Choroid plexus epithelial cell (primary cell): ENCODE measurements at places on chromosomes 6 and 20.
A peak's percentile ranks its signal among the peaks of the same experiment; 100 is the strongest.

GRCh38 chr6:56551409-56552120, 91.1 kb downstream of the DST start:
- no peak for DNase-seq

DNA sequence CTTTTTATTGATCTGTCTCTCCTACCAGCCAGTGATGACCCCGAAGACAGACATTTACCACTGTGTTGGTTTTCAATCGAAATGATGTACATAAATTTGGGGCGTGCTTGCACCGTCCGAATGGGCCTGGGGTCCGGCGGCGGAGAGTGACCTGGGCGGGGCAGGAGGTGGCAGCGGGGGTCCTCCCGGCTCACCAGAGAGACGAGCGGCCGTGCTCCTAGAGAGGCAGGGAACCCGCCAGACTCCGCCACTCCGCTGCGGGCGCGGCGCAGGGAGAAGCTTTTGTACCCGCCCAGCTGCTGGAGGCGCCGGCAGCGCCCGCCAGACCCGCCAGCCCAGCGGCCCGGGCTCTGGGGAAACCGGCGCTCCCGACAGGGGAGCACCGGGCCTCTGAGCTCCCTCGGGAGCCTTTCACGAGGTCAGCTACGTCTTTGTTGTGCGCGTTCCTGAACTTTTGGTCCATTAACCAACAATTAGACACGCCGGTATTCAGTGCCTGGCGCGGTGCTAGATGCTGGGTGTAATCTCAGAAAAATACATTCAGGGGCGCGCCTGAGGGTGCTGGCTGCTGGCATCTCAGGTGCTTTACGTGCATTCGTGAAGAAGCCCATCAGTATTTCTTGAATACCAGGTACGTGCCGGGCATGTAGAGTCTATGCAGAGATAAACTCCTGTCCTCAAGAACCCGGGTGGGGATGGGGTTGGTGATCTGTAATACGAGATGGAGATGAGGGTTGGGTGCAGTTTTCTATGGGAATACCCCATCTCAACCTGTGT, at the start of gene PGBD1:
Gene PGBD1 (plus strand): TSS at position 285 of the 777 bp plus-strand sequence. CDS start 2,242 bp downstream, outside the sequence.
- DNase-seq, result peak; percentile 78

DNA sequence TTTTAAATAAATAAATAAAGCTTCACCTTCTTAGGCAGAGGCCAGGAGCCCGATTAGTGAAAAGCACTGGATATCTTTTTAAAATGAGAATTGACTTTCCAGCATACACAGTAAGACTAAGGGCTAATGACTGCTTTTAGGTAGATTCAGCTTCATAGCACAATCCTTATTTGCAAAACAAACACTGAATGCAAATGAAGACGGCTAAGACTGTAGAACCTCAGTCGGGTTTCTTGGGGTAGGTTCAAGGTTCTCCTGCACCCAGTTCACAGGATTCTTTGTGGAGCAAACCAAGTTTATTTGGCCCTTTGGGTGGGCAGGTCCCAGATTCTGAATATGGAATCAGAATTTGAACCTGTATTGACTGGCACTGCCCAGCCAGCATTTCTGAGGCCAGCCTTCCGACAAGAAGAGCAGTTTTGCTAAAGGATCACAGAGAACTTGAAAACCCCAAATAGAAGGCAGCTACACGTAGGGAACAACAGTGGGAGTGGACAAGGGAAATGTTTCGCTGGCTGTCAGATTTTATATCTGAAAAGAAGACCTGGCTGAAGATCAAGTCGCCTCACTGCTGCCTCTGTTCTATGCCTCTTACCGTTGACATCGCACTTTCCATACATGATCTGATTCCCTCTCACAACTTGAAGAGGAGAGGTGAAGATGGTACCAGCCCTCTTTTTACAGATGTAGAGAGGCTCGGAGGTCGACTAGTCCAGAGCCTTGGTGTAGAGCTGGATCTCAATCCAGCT, 8.2 kb downstream of the TRERF1 start:
- DNase-seq, result no peak

- DNase-seq, result no peak
Measured at GRCh38 chr6:53628354-53629119, 37.0 kb downstream of the KLHL31 start.

- no peak for DNase-seq
Measured at GRCh38 chr20:34978092-34978744, 22.6 kb downstream of the MYH7B start.

DNA sequence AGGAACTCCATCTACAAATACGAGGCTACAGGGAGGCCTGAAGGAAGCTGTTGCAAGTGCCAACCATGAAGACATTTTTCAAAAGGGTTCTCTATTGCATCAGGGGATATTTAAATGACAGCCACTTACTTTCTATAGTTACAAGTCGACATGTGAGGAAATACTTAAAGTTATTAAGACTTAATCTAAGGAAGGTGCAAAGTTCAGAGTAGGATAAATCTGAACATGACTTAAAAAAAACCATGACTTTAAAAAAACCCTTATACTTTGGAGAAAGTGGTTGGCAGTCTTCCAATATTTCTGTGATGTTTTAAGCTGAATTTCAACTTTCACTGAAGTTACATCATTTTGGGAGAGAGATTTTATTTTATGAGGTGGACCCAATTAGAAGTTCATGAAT, 56.3 kb upstream of the EMILIN3 start:
- peak; percentile 54 for DNase-seq

- peak; percentile 81 for DNase-seq
Measured at GRCh38 chr6:33075568-33076405, at the start of gene HLA-DPB1. Gene HLA-DPB1 (plus strand): TSS chr6:33075990. CDS start chr6:33076042, 52 bp downstream.

DNA sequence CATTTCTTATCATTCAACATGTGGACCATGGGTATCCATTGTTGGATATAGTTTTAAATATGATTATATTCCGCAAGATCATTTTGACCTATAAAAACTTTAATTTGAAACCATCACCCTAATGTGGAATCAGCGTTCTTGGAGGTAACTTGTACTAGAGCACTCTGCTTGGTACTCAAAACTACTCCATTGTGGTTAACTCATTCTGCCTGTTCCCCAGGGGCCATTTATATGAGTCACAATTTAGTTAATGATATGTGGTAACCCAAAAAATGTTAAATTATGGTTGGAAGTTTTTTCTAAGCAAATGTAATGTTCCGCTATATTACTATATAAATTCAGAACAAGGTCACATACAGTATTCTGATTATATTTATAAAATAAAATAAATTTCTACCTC, 109.3 kb downstream of the TRDN start:
- no peak for DNase-seq

DNA sequence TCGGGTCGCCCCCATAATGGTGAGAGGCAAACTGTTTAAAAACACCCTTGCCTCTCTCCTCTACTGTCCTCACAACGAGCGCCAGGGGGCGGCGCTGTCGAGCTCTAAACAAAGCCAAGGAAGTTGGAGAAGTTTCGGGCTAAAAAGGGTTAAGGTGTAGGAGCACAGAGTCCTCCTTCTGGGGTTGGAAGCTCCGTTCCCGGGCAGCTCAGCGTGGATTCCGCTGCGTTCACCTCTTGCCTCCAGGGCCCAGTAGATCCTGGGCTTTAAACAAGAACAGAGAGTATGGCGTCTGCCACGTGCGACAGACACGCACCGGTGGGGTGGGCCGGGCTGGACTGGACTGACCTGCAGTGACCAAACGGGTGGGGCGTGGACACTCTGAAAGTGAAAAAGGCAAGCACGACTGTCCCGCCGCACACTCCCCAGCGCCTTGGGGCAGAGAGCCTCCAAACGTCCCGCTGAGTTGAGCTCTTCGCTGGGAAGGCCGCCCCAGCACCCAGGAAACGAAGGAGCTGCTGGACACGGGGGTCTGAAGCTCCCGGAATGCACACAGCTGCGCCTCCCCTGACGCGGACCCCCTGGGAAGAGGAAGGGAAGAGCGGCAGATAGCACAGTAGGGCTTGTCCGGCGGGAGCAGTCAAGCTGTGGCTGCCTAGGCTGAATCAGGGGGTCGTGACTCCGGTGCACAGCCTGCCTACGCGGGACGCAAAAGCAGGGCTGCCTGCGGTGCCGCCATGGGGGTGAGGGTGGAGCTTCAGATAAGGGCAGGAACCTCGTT, 1.6 kb upstream of the THBD start:
- DNase-seq, result peak; percentile 96

DNA sequence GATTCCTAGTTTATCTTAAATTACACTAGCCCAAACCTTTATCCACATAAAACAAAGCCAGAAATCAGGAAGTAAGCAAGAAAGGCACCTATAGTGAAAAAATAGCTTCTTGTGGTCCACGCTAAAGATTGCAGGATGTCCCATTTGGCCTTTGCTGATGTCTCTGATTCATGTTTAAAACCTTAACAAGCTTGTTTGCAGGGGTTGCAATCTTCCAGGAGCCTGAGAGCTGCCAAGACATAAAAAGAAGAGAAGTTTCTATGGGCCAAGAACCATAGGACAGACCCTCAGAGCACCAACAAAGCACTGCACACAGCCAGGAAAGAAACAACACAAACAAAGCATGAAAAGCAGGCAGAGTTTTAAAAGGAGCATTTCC, 49.4 kb downstream of the ADAT2 start:
- DNase-seq, result no peak

- no peak for DNase-seq
Measured at GRCh38 chr6:159978291-159979135, 9.6 kb downstream of the IGF2R start.

DNA sequence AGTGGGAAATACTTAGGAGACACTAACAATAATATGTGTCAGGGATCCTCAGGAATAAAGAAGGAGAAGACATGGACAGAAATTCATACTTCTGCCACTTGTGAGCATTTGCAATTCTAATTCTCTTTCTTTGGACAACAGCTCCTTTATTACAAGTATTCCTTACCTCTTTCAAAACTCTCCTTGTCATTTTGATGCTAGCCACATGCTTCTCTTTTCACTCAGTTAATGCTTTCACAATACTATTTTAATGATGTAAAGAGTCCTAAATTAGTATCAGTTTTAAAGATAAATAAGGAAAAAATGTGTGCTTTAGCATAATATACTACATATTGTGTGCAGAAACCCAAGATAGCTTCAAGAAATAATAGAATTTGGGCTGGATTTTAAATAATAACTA, 62.5 kb downstream of the AHI1 start:
- no peak for DNase-seq

GRCh38 chr6:12001004-12001705, 11.0 kb upstream of the HIVEP1 start:
- peak; percentile 7 for DNase-seq

GRCh38 chr20:56689852-56690485, 60.9 kb downstream of the TFAP2C start:
- DNase-seq, result peak; percentile 33

GRCh38 chr6:25295651-25296050, 16.5 kb downstream of the CARMIL1 start:
- DNase-seq, result no peak

GRCh38 chr20:12252793-12253192, 335.1 kb downstream of the BTBD3 start:
- DNase-seq, result peak; percentile 43

DNA sequence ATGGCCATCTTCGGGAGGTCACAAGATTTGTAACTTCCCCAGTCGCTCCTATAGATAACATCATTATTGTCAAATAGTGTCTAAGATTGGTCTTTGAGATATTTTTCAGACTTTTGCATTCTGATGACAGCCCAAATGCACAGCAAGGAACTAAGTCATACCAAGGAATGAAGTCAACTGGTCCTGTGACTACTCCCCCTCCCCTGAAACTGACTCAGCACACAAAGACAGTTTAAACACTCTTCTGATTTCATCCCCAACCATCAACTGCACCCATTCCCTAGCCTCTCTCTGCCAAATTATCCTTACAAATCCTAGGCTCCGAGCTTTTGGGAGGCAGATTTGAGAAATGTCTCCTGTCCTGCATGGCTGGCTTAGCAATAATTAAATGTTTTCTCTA, 139.4 kb downstream of the HS3ST5 start:
- DNase-seq, result no peak

GRCh38 chr20:50009521-50010454, 27.0 kb downstream of the SNAI1 start:
- DNase-seq, result no peak

DNA sequence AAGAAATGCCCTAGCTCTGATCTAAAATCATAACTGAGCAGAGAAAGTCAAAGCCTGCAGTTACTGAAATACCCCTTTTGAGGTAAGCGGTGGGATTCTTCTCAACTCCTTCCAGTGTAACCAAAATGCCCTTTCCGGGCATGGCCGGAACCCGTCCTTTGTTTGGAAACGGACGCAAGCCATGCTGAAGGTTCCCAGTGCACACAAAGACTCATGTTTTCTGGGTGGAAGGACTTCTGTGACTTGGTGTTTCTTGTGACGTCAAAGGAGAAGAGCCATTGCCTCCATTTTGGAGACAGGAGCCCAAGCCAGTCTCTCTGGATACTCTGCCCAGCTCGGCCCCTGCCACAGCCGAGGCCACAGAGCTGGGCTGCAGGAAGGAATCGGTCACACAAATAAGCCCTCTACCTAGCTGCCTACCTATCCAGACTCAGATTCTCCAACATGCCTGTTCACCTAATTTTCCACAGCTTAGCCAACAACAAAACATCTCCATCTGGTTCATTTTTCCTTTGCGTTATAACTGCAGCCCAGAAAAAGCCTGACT, 182.8 kb downstream of the TBXT start:
- no peak for DNase-seq

GRCh38 chr20:57243480-57244220, 22.8 kb downstream of the BMP7 start:
- no peak for DNase-seq

DNA sequence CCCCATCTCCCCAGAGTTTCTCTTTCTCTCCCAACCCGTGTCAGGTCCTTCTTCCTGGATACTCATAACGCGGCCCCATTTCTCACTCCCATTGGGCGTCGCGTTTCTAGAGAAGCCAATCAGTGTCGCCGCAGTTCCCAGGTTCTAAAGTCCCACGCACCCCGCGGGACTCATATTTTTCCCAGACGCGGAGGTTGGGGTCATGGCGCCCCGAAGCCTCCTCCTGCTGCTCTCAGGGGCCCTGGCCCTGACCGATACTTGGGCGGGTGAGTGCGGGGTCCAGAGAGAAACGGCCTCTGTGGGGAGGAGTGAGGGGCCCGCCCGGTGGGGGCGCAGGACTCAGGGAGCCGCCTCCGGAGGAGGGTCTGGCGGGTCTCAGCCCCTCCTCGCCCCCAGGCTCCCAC, at the start of gene HLA-F:
Gene HLA-F (plus strand): TSS at position 173 of the 404 bp plus-strand sequence. CDS start 30 bp downstream, at position 203.
- peak; percentile 68 for DNase-seq

GRCh38 chr6:43747784-43748183, 22.2 kb upstream of the VEGFA start:
- no peak for DNase-seq

- DNase-seq, result no peak
Measured at GRCh38 chr20:51758978-51759544, 9.1 kb downstream of the ATP9A start.

DNA sequence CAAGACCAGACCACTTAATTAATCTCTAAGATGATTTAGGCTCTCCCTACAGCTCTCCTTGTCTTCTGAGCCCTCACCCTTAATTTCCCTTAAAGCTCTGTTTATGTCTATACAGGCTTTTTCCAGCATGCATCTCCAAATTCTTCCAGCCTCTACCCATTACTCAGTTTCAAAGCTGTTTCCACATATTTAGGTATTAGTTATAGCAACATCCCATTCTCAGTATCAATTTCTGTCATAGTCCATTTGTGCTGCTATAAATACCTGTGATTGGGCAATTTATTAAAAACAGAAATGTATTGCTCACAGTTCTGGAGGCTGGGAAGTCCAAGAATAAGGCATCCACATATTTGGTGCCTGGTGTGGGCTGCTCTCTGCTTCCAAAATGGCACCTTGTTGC, 2.3 kb upstream of the SERPINB1 start:
- no peak for DNase-seq

- peak; percentile 54 for DNase-seq
Measured at GRCh38 chr6:78611886-78612480, 255.4 kb upstream of the IRAK1BP1 start.

- peak; percentile 74 for DNase-seq
Measured at GRCh38 chr20:37821696-37822095, 81.2 kb upstream of the VSTM2L start.

GRCh38 chr6:107244742-107245480, 129.6 kb upstream of the BEND3 start:
- DNase-seq, result no peak

GRCh38 chr6:75620381-75621304, 19.0 kb downstream of the SENP6 start:
- no peak for DNase-seq
